ENCODE measurements at places on chromosomes 6 and 20.

GRCh38 chr20:64167676-64168075 is 3.4 kb downstream of the MYT1 start:
- DNase-seq, result no peak

GRCh38 chr20:18999086-18999485 is 185.5 kb downstream of the SCP2D1 start:
- no peak for DNase-seq

DNA sequence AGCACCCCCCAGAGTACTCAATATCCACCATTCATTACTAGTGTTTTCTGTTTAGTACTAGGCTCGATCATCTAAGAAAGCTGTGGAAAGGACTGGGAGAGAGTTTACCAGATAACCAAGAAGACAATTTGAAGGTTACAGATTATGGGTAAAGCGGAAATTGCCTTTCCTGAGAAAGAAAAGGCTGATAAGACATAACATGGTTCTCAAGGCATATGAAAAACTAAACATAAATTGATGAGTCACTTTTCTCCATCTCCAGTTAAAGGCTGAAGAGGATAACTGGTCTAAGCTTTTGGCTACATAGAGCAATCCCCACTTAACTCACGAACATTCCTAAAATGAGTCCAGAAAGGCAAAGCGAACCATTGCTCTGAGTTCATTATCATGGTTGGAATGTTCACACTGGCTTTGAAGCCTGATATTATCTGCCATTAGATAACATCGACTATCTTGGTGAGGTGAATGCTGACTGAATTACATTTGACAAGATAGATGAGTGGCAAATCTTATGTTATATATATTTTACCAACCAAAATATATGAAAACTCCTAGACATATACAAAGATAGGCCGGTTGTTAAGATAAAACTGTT is 65.8 kb downstream of the BTBD9 start:
- no peak for DNase-seq

- no peak for DNase-seq
These were observed 176.9 kb downstream of the FOXA2 start for GRCh38 chr20:22407237-22408193.

DNA sequence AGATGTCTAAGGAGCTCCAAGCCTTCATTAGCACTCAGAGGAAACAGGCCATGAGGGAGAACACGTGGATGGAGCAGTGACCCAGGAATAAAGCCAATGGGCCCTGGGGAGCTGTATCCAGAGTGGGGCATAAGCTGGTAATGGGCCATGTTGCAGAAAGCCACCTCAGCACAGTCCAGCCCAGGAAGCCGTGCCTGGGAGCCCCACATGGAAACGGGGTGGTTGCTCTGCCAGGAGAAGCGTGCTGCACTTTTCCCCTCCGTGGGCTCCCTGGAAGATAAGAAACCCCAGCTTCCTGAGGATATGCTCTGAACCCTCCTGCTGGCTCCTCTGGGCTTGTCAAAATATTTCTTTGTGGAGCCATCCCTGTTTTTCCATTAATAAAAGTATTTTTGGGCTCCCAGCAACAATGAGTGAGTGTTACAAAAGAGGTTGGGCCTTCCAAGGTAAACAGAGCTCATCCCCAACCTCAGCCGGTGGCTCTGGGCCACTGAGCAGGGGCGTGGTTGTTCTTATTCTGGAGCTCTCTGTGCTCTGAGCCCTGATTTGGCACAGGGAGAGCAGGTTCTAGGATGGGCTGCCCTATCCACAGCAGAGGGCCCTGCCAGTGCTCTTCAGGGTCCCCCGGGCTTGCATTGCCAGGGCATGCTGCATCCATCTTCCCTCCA is 31.2 kb upstream of the NFATC2 start:
- DNase-seq, result no peak

GRCh38 chr6:26555505-26556262 is 17.5 kb downstream of the HMGN4 start:
- no peak for DNase-seq

DNA sequence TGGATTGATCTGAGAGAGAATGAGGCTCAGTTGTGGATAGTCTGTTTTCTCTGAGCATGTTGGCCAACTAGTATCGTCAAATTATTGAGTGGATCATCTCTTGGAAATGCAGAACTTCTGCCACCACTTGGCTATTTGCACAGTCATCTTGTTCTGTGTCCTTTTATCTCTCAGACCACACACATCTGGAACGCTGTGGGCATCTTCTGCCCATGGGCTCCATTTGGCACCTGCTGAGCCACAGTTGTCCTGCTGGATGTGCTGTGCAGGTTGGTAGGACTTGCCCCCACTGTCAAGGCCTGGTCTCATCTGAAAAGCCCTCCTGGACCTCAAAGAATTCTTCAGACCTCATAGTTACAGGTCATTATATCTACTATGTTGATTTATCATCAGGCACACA is 16.7 kb upstream of the C20orf144 start:
- DNase-seq, result no peak

DNA sequence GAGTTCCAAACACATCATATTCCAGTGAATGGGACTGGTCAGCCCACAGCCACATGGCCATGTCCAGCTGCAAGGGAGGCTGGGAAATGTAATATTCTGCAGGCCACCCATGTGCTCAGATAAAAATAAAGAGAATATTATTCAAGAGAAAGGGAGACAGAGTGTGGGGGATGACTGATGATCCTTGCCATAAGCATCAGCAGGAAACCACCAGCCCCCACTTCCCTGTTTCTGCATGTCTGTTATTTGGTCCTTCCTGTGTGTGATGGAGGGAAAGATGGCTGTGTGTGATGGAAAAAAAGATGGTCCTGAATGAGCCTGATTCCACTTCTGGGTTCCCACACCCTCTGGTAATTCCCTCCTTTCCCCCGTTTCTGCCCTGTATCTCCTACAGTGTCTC is 13.1 kb upstream of the RSPO4 start:
- no peak for DNase-seq

- DNase-seq, result no peak
These were observed 72.0 kb downstream of the CHMP4B start for GRCh38 chr20:33883164-33883563.

DNA sequence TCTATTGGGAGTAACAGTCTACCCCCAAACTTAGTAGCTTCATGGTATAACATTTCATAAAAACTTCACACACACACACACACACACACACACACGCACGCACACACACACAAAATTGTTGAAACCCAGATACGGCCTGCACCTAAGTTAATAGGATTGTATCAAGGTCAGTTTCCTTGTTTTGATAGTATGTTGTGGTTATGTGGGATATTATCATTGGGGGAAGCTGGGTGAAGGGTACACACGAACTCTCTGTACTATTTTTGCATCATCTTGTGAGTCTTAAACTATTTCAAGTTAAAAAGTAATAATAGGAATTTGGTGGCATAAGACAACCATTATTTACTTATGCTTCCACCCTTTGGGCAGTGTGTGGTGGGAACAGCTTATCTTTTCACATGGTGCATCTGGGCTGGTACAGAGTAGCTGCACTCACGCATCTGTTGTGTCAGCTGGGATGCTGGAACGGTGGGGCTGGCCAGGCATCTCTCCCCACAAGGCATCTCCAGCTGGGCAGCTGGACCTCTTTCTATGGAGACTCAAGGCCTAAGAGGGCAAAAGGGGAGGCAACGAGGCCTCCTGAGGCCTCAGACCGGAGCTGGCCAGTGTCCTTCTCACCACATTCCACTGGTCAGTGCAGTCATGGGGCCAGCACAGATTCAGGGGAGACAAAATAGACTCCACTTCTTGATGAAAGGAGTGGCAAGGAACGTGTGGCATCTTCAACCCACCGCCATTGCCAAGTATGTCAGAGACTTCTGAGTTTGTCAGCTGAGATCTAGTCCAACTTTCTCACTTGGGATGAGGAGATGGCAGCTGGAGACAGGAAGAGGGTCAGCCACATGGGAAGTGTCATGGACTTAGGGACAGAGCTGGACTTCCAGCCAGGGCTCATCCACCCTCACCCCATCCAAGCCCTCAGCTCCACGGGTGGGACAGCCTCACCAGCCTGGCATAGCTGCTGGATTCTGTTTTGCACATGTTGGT is 20.5 kb upstream of the IP6K3 start:
- no peak for DNase-seq

DNA sequence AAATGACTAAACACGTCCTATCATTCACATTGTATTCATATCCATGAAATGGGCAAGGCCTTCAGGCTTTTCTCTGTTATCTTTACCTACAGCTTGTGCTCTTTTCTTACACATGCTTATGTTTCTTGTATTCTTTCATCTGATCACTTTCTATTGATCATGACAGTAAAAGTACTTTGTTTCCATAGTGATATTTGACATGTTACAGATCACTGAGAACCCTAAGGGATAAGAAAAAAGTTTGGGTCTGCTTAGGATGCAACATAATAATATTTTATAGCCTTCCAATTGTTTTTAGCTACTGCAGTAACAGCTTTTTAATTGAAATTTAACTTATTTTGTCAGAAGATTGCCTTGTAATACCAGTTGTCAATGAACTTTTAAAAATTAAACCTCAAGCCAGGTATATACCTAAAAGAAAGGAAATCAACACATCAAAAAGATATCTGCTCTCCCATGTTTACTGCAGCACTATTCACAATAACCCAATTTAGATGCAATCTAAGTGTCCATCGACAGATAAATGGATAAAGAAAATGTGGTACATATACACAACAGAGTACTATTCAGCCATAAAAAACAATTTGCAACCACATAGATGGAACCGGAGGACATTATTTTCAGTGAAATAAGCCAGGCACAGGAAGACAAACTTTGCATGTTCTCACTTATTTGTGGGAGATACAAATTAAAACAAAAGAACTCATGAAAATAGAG is 3.0 kb upstream of the SMIM8 start:
- DNase-seq, result no peak

GRCh38 chr20:1818895-1819294 is 76.3 kb upstream of the SIRPA start:
- DNase-seq, result no peak

GRCh38 chr6:151441390-151442166 is 10.3 kb downstream of the RMND1 start:
- no peak for DNase-seq

- peak; percentile 81 for DNase-seq
These were observed at the start of gene SLC35B2 for GRCh38 chr6:44257025-44257752. SLC35B2 (minus strand) TSS chr6:44257528; CDS start chr6:44257410, 118 bp downstream.

- no peak for DNase-seq
These were observed 1.4 kb downstream of the PLAGL2 start for GRCh38 chr20:32205843-32206759.

DNA sequence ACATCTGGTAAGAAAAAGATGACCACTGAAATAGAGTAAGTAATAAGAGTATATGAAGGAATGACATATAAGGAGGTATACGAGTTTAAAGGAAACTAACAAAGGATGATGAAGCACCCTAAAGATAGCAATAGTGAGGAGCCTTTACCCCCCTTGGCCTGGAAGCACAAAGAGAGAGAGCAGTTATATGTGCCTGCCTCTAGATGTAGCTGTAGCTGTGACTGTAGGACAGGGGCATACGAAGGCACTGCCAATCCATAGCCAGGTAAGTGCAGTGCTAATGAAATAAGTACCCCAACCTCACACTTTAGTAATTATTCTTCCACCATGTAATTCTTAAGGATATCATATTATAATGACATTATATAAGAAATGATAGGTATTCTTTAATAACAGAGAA is 90.1 kb upstream of the FKBP1C start:
- DNase-seq, result no peak

DNA sequence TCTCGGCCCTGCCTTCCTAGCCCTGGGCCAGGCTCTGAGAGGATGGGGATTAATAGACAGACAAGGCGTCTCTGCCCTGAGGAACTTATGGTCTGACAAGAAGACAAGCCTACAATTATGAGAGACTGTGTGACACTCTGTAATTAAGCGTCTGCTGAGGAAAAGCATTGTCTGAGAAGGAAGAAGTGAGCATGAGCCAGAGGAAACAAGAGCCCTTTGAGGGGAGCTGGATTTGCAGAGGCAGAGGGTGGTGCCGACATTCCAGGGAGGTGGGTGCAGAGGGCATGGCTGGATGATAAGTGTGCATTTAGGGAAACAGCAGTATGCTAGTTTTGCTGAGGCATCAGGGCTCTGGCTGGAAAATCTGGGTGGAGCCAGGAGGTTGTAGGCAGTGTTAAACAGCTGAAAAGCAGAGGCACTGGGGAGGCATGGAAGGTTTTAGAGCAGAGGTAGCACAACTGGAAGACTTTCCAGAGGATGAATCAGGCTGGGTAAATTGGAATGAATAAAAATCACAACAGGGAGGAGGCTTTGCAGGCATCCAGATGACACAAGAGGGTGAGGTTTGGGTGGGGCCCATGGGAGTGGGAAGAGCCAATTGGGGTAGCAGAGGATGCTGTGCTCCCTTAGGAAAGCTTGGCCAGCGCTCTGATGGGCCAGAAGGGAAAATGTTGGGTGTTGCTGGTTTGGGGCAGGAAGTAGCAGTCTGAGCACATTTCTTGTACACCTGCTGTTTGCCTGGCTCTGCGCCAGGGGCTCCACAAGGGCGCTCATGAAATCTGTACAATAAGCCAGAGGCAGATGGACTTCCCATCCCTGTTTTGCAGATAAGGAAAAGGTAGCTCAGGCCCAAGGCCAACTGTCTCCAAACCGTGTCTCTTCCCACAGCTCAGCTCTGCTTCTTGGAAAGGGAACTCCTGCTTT is 74.0 kb upstream of the MYL9 start:
- peak; percentile 92 for DNase-seq

DNA sequence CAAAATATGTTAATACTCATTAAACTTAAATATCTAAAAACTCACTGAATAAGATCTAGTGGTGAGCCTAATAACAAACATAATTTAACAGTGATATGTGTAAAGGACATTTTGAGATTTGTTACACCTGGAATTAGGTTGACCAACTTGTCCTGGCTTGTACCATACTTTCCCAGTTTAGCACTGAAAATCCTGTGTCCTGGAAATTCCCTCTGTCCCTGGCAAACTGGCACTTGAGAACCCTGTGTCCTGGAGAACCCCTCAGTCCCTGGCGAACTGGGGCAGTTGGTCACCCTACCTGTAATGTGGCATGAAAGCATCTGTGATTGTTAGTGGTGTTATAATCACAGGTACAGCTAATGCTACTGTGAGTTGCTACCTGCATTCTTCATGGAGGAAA is 6.9 kb upstream of the PRND start:
- DNase-seq, result no peak

DNA sequence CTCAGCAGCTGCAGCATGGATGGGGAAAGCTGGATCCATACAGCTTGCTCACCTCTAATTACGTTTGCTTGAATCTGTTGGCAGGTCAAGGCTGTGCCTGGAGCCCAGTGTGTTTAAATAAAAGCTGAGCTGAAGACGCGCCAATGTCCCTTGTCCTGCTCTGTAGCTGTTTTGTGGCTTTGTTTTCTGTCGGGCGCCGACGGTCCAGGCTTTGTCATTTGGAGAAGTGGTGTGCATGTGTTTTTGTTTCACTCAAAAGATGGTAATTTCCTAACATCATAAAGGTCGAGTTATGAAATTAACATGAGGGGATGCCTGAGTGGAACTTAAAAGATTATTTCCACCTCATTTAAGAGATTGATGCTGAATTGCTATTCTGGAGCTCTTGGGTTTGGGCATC is 107.6 kb downstream of the SLC24A3 start:
- no peak for DNase-seq

DNA sequence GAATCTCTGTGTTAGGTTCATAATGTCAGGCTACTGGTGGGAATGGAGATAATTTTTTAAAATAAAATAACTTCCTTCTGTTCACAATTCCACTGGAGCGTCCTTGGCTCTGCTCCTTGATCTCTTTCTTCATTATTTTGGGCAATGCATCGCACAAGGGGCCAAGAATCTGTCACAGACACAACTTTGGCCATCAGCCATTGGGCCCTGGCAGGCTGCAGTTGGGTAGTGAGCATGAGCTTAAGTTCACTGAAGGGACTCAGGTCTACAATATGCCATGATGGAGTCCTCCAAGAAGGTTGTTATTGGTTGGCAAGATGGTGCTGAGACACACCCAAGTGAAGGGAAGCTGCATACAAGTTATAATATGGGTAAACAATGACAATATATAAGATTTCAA is 40.0 kb downstream of the CYP39A1 start:
- no peak for DNase-seq

Data from NCI-H345 (cell line).